Stimulated activated CD8-positive, alpha-beta memory T cell treated with anti-CD3 and anti-CD28 coated beads, Interleukin-12 subunit alpha, Interleukin-12 subunit beta, amount 100 ng/mL, for 4 hours (primary cell): ENCODE measurements at places on chromosomes 13 and 19.

- DNase-seq = no peak
Measured at GRCh38 chr19:44890366-44891015, 563 bp upstream of the TOMM40 start.

DNA sequence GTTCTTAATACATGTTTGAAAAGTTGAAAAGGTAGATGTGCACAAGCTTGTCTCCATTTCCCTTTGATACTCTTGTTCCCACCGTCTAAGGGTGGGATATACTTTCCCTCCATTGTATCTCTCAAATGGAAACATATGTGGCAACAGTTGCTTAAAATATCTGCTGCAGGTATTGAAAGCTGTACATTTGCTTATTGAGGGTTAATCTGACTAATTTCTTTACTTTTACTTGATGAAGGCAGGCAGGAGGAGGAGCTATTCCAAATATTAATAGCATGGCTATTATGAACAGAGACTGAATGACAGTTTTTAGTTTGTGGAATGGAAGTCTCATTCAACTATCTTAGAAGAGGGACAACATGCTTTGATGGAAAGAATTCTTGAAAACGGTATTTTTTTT is 103.8 kb downstream of the SLC10A2 start:
- DNase-seq = no peak

GRCh38 chr13:39540929-39541605 is 61.9 kb downstream of the LHFPL6 start:
- no peak for DNase-seq

DNA sequence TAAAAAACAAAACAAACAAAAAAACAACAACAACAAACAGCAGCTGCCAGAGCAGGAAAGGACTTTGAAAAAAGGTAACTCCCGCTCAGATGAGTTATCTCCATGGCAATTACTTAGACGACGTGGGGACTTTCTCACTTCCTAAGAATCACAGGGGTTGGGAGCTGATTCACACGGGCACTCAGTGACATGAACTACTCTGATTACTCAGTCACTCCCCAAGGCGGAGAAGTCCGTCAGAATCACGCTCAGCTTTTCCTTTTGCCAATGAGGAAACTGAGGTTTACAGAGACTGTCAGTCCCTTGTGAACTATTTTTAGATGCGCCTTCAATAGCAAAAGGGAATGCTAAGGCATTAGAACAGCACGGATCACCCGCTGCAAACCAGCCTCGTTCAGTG is 32.3 kb upstream of the MATK start:
- DNase-seq = no peak

DNA sequence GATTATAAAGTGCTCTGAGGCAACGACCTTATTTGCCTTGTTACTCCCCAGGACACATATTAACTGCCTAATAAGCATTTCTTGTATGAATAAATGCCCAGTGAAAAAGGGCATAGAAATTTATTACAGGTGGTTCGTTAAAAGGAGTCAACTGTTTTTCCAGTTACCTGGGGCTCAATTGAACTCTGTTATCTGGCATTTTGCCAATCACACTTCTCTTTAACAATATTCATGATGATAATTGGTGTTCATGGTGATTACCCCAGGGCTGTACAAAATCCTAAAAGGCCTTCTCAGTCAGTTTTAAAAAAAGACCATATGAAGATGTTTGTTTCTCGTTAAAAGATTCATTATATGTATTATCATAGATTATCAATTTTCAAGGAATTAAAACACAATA is 57.1 kb downstream of the KL start:
- DNase-seq = no peak

- no peak for DNase-seq
Measured at GRCh38 chr19:38033658-38034491, 126.9 kb downstream of the SIPA1L3 start.

- DNase-seq = no peak
Measured at GRCh38 chr19:47370045-47370611, 21.0 kb downstream of the DHX34 start.

- DNase-seq = no peak
Measured at GRCh38 chr13:38908574-38908973, 82.1 kb downstream of the STOML3 start.

DNA sequence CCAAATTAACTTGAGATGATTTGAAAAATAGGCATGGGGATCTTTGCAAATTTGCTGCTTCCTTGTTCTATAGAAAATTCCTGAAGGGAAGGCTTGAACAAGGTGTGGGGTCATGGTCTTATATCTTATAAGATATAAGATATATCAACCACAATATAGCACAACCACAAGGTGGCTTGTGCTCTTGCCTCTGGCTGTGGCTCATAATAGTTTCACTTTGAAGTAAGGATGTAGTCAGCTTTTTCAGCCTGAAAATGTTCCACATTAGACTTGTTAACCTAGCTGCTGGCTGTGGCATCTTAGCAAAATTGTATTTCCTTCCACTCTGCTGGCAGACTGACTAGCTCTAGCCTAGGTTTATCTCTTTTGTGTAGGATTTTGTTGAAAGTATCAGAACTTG is 169.7 kb downstream of the KLF5 start:
- DNase-seq = no peak

- no peak for DNase-seq
Measured at GRCh38 chr19:46945694-46946489, 73.7 kb upstream of the NPAS1 start.

DNA sequence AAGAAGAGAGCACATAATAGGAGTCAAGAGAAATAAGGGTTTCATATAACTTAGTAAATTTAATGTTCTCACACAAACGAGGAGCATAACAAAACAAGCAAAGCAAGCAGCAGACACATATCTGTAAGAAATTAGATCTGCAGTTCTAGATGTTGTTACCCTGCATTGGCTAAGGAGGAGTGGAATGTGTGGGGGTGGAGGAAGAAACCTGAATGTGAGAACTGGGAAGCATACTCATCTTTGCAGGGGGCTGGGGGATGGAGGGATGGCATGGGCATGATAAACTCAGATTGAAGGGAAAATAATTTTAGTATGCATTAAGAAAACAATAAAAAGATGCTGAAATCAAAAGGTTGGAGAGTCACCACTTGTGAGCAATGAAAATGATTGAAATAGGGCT is 255.0 kb downstream of the LIG4 start:
- DNase-seq = no peak

GRCh38 chr13:32107973-32108372 is 76.4 kb downstream of the FRY start:
- DNase-seq = no peak

DNA sequence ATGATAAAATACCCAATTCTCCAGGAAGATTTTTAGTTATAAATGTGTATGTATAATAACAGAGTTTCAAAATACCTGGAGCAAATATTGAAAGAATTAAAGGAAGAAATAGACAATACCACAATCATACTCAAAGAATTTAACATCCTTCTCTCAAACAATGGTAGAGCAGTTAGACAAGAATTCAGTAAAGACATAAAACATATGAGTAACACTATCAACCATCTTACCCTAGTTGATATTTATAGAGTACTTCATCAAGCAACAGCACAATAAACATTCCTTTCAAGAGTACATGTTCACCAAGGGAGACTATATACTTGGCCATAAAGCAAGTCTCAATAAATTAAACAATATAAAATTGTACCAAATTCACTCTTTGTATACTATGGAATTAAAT is 108.4 kb downstream of the DLEU7 start:
- no peak for DNase-seq

DNA sequence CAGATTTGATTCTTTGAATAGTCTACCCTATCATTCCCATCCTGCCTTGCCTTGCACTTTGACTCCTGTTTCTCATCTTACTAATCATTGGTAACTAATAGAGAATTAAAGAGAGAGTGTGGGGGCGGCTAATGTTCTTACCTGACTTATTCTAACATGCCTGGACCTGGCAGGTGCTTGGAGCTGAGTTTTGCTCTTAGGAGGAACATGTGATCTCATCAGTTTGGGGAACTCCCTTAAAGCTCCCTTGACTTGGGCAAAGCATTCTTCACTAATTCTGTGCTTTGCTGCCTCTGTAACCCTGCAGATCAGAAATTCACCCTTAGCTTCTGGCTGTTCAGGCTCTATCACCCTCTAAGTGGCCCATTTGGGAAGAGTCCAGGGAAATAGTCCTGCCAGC is 861.1 kb downstream of the GPC5 start:
- DNase-seq = no peak

DNA sequence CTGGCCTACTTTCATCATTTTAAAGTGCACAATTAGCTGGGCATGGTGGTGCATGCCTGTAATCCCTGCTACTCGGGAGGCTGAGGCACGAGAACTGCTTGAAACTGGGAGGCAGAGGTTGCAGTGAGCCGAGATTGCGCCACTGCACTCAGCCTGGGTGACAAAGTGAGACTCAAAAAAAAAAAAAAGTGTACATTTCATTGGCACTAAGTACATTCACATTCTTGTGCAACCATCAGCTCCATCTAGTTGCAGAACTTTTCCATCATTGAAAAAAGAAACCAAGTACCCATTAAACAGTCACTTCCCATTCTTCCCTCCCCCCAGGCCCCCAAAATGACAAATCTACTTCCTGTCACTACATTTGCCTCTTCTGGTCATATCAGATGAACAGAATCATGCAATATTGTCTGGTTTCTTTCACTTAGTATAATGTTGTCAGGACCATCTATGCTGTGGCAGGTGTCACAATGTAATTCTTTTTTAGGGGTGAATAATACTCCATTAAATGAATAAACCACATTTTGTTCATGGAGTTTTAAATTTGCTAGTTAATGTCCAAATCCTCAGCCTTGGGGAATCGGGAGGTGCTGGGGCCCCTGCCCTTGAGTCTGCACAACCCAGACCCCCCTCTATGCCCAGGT is 7.4 kb upstream of the SIGLEC11 start:
- no peak for DNase-seq

- no peak for DNase-seq
Measured at GRCh38 chr13:42766016-42766415, 15.4 kb upstream of the FAM216B start.

GRCh38 chr19:944171-944567 is 18.3 kb downstream of the ARID3A start:
- no peak for DNase-seq

GRCh38 chr19:58522709-58523108 is 3.1 kb upstream of the ZBTB45 start:
- DNase-seq = no peak

DNA sequence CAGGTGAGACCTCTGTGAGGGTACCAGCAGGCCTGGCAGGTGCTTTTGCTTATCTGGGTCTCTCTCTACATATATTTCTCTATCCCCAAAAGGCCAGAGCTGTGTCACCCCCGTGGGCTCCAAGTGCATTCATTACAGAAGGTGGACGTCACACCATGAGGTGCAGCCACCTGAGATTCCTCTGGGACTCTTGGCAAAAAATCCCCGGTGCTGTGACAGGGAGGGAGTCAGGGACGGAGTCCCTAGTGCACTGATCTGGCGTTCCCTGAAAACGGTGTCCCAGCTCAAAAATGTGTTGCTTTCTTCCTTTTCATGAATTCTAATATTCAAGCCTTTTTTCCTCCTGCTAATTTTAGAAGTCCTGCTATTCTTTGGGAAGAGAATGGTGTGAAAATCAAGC is 13.5 kb downstream of the TSHZ3 start:
- DNase-seq = no peak

DNA sequence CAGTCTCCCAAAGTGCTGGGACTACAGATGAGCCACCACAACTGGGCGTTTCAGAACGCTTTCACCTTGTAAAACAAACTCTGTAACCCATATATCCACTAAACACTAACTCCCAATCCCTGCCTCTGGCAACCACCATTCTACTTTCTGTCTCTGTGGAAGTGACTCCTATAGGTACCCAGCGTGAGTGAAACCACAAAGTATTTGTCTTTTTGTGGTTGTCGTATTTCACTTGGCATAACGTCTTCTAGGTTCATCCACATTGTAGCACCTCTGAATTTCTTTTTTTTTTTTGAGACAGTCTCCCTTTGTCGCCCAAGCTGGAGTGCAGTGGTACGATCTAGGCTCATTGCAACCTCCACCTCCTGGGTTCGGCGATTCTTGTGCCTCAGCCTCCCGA is 44.8 kb downstream of the BRD4 start:
- no peak for DNase-seq

DNA sequence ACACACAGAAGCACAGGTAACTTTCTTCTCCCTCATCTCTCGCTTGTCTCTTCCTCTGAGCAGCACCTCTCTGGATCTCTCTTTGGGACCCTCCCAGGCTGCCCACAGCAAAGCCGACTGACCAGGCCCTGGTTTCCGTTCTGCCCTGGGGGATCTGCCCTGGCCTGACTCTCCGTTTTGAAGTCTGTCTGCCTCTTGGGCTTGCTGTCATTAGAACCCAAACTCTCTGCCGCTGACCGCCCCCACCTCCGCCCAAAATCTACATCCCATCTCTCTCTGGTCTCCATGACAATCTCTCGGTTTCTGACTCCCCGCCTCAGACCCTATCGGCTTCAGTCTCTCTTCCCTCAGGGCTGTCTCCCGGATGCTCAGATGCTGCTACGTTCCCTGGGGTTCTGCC is 6.9 kb downstream of the KCNC3 start:
- no peak for DNase-seq

DNA sequence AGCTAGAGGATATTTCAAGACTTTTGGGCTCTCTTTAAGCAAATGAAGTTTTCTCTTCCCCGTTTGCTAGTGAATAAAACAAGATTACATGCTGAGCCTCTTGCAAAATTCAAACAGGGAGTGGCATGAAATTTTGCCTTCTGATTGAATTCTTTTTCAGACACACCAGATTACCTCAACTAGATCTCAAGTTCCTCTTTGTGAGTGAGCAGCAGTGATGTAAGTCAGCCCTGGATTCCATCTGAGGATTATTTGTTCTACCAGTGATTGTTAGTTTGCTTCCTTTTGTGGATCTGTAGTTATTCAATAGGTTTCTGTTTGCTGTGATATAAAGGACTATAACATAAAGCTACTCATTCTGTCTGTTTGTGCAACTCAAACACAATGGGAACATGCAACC is 407.7 kb downstream of the LMO7 start:
- DNase-seq = no peak

- DNase-seq = no peak
Measured at GRCh38 chr19:39696387-39696786, 7.9 kb upstream of the LGALS14 start.

- DNase-seq = no peak
Measured at GRCh38 chr13:21694831-21695230, 24.0 kb downstream of the FGF9 start.

GRCh38 chr13:110349239-110349638 is 42.2 kb downstream of the COL4A2 start:
- DNase-seq = no peak

- no peak for DNase-seq
Measured at GRCh38 chr19:517721-518597, 10.7 kb downstream of the TPGS1 start.
